ENCODE measurements at places on chromosomes 3 and 15.

- DNase-seq = no peak
These were observed 16.0 kb downstream of the NR2F2 start for GRCh38 chr15:96346409-96346970.

- DNase-seq = no peak
These were observed 213.4 kb upstream of the SLC2A2 start for GRCh38 chr3:171239757-171240503.

DNA sequence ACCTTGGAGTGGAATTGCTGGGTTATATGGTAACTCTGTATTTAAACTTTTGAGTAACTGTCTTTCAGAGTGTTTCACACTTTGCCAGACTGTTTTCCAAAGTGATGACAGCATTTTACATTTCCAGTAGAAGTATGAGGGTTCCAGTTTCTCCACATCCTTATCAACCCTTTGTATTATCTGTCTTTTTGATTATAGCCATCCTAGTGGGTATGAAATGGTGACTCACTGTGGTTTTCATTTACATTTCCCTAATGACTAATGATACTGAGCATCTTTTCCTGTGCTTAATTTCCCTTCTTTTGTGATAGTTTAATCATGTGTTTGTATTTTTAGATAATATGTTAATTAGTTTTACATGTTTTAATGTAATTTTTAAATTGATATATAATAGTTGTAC lies 138.1 kb upstream of the DAZL start:
- no peak for DNase-seq

DNA sequence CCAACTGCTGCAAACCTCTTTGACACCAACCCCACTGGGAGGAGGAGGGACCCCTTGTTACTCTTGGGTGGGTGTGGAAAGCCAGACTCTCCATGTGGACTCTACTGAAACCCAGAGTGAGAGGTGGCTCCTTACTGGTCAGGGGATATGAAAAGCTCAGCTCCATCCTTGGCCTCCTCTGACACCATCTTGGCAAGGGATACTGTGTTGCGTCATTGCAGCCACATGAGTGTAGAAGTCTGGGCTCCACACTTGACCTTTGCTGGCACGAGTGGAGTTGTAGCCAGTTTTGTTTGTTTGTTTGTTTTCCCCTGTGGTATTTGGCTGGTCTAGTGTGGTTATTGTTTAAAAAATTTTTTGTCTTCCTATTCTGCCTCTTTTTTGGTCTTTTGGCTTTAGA lies 289.1 kb downstream of the GAP43 start:
- DNase-seq = no peak

- DNase-seq = no peak
These were observed 227.3 kb downstream of the CACNA2D3 start for GRCh38 chr3:54349691-54350090.

GRCh38 chr3:193728429-193729087 lies 135.6 kb downstream of the OPA1 start:
- no peak for DNase-seq

DNA sequence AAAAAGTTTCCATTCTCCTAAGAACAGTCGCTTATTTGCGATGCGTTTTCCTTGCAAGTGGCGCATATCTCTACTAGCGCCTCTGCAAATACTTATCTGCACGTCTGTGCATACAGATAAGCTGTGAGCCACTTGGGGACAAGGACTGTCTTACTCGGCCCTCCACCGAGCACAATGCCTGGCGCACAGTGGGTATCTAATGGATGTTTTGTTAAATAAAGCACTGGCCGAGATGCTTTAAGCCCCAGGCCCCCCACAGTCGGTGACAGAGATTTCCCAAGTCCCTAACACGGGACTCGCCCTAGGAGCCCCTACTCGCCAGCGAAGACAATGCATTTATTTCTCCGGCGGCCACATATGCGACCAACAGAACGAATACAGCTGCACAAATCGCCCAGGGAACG lies 503 bp downstream of the HLTF start:
- peak; percentile 89 for DNase-seq

- DNase-seq = no peak
These were observed 551.9 kb upstream of the GOLIM4 start for GRCh38 chr3:168647582-168647981.

GRCh38 chr3:176690083-176690869 lies 507.0 kb downstream of the TBL1XR1 start:
- no peak for DNase-seq
